ENCODE measurements at places on chromosomes 7 and 10.
A peak's percentile ranks its signal among the peaks of the same experiment; 100 is the strongest.

DNA sequence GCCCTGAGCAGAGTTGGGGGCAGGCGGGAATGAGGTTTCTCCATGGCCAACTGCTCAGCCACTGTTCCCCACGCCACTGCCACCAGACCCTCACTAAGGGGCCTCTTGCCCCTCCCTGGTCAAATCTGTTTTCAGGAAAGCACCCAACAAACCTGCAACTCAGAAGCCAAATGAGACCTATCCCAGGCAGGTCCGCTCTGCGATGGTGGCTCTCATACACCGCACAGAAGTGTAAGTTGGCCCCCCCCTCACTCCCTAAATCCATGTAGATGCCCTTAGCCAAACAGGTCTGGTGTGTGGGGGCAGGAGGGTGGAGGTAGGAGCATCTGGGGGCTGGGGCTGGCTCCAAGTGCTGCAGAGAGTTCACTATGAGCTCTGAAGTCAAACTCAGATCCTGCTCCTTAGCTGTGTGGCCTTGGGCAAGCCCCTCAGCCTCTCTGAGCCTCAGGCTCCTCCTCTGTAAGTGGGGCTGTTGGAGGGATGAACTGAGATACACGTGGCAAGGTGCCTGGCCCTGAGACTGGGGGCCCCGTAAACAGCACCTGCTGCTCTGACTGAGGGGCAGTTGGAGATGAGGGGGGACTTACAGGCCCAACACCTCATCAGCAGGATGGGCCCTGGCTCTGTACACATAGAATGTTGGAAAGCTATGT is 1.1 kb downstream of the MMRN2 start:
- DNase-seq, result no peak

GRCh38 chr10:62038609-62039190 is 137.2 kb downstream of the ARID5B start:
- peak; percentile 22 for DNase-seq

GRCh38 chr10:103820101-103821062 is 35.0 kb downstream of the SH3PXD2A start:
- DNase-seq, result no peak

- no peak for DNase-seq
Observed at GRCh38 chr7:139950881-139951525, 111.7 kb downstream of the PARP12 start.

DNA sequence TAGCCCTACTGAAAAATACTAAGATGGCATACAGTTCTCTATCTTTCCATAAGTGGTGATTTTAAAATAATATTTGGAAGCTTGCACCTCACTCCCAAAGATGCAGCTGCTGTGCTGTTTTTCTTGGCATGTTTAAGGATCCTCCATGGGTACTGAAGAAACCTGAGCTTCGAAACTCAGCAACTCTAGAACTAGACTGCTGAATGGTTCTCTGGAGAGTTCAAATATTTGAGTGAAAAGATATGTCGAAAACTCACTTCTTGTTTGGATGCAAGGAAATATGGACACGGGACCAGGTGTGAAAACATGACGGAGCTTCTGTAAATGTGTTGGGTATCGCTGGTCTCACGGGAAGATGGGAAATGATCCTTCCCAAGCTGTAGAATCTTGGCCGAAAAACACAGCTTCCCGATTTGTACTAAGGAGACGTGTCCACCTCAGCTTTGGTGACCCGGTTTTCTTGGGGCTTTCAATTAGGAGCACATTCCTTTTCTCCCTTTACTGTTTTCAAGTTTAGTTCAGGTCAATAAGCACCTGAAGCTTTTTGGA is 543.8 kb upstream of the NRP1 start:
- DNase-seq, result no peak

- DNase-seq, result no peak
Observed at GRCh38 chr7:36103837-36104561, 49.1 kb upstream of the EEPD1 start.

DNA sequence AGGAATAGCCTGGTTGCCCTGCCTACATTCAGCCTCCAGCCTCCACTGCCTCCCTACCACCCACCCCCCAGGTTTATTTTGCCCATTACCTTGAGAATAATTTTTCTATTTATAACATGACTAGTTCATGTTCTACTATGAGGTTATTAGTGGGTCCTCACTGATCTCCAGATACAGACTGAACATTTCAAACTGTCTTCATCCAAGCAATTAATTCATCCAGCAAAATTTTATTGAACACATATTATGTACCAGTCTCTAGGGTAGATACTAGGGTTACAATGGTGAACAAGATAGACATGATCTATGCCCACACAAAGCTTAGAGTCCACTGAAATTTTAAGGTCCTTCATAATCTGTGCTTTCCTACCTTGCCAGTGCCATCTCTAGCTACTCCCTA is 51.6 kb upstream of the FHIP2A start:
- no peak for DNase-seq

DNA sequence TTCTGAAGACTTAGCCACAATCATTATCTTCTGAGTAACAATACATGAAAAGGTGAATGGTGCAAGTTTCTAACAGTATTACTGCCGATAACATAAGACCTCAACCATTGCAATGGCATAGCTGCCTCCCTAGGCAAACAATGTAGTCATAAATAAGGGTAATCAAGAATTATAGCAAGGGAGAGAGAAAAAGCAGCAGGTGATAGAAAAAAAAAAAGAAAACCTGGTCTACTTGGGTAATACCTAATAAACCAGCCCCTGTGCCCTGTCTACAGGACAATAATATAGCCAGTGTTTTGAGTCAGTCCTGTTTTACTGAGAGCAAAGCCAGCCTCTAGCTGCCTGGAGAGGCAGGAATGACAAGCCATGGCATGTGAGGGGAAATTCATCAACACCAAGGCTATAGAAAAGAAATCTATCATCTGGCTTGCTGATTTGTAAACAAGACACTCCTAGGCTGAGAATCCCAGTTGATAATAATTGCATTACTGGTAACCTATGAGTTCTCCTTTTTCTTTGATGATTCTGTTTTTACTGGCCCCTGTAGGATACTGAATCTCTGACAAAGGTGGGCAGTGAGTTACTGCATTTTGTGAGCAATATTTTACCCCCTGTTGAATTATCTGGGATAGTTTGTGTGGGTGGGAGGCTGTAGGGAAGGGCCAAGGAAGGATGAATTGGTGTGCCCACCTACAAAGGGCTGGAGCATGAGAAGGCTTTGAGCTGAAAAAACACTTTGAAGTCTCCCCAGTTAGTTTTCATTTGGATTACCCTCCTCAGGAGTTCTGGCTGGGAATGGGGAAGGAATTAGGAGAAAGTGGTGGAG is 1.7 kb upstream of the WEE2 start:
- no peak for DNase-seq

DNA sequence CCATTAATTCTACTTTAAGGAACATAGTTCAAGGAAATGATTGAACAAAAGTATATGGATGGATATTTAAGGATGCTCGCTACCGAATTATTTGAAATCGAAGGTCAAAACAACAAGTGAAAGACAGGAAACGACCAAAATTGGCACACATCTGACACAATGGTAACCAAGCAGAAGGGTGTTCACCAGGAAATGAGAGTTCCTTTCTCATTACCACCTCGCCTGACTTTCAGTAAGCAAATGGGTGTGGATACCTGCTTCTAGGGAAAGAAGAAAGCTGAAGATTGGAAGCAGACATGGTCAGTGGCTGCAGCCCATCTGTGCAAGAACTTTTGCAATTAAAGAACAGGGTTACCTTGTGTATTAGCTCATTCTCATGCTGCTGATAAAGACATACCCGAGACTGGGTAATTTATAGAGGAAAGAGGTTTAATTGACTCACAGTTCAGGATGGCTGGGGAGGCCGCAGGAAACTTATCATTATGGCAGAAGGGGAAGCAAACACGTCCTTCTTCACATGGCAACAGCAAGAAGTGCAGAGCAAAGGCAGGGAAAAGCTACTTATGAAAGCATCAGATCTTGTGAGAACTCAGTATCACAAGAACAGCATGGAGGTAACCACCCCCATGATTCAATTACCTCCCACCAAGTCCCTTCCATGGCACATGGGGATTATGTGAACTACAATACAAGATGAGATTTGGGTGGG is 6.2 kb upstream of the TMEM273 start:
- DNase-seq, result no peak

GRCh38 chr7:29107056-29107455 is 39.3 kb downstream of the CPVL start:
- no peak for DNase-seq

GRCh38 chr10:93872375-93873158 is 21.2 kb upstream of the SLC35G1 start:
- no peak for DNase-seq

DNA sequence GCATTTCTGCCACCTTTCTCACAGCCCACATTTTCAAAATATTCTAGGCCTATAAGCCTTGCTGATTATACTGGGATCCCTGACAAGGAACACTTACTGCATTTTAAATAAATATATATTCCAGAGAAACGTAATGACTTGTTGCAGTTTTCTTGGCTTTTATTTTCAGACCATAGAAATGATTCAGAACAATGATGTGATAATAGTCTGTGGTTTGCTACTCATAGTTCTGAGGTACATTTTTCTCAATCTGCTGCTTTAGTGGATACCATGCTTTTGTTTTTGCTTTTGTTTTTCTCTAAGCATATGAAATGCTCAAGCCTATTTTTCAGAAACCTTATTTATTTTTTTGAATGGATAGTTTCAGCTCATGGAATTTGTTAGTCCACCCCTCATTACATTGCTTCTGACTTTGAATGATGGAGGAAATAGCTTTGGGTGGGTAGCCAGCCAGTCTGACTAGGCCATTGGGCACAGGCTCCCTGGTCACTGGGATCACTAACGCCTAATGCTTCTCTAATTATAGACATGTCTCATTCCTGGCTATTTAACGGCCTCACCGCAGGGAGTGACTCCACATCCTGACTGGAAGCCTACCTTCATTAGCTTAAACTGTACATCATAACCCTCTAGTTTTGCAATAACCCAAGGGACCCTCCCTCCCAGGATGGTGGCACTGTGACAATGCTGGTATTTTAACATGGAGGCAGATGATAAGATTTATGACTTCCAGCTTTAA is 66.1 kb downstream of the MBL2 start:
- no peak for DNase-seq

DNA sequence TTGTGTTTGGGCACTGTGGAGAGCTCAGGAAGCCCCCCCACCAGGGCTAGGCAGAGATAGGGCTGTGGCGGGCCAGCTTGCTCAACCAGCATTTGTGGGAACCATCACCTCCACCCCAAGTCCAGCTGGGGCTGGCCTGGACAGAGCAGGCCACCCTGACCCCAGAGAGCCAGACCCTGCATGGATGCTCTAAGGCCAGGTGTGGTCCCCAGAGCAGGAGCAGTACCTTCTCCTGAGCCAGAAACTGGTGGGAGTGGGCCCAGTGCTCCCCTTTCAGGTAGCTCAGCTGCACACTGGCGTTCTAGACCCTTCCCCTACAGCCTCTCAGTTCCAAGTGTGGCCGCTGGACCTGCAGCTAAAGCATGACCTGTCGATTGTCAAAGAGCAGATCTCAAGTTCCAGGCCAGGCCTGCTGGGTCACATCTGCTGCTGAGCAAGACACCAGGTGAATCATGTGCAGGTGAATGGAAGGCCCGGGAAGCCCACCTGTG is 57.2 kb downstream of the RASGEF1A start:
- peak; percentile 14 for DNase-seq

DNA sequence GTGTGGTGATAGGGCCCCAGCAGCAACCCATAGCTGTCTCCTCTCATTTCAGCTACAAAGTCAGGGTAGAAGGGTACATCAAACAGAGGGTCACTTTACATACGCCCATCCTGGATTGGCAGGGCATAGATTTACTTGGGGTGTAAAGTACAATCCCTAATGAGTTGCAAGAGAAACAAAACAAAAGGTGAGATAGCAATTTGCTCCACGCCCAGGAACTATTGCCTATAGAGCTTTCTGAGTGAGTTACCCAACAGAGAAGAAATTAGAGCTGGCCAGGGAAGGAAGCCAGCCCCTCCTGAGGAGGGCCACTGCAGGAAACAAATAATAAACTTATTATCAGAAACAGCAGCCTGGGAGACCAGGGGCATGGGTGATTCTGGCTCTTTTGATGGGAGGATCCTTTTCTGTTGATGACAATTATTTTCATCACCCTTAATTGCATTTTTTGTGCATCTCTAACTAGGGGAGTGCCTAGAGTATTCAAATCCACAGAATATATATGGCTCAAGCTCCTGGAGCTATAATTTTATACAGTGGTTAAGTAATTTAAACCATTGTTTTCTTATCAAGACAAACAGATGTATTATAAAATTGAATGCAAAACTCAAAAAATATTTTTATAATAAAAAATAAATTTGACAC is 47.4 kb downstream of the SLC26A5 start:
- DNase-seq, result no peak

- DNase-seq, result no peak
Observed at GRCh38 chr10:9081961-9082360, 1027.5 kb downstream of the GATA3 start.

GRCh38 chr7:143993924-143994323 is 6.2 kb upstream of the OR6B1 start:
- DNase-seq, result no peak

DNA sequence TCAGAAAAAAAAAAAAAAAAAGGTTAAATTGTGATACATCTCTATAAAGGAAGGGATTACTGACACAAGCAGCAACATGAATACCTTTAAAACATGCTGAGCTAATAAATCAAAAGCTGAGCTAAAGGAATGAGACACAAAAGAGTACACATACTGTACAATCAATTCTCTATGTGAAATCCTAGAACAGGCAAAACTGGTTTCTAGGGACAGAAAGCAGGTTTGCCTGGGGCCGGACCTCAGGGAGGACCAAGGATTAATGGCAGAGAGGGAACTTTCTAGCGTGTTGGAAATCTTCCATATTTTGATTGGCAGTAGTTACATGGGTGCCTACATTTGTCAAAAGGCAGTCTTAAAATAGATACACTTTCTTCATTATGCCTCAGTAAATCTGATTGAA is 52.5 kb downstream of the KLRG2 start:
- no peak for DNase-seq

DNA sequence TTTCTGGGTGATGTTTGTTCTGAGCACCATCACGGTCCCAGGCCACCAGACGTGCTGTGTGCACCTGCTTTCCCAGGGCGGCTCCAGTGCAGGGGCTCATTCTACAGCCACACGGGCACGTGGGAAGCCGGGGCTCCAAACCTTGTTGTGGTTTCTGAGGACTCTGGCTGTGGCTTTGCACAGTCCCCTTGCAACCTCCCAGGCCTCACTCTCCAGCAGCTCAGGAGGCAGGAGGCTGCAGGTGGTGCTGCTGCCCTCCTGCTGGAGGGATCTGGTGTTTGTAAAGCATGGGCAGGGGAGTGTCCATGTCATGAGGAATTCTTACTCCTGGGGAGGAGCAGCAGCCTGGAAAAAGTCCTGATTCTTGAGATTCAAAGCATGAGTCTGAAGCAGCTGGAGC is 54.3 kb downstream of the INSYN2A start:
- no peak for DNase-seq

DNA sequence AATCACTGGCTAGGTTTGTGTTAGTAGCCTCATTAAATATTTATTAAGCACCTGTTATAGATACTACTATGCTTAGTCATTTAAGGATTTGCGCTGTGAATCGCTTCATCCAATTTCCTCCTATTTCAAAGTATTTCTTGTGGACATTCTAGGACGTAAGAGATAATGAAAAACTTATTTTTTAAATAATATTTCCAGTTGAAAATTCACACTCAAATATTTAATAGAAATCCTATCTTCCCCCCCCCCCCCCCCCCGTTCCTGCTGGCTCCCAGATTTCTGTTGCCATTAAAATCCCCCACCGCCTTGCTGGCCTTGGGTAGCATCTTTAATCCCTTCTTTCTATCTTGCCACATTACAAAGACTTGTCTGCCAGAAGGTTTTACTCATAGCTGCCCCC is 6.0 kb downstream of the INSYN2A start:
- DNase-seq, result no peak

GRCh38 chr7:157506268-157506667 is 169.5 kb downstream of the DNAJB6 start:
- DNase-seq, result no peak
